ENCODE measurements at places on chromosomes 4 and X. TPM values are rescaled to one million over a fixed set of nuclear protein-coding genes. Genes with fewer than 3 reads are reported as not detected.

- no peak for DNase-seq
- H3K27me3 ChIP-seq, result no peaks in the 10 kb centered on the region
- H3K27ac ChIP-seq, result no peak overlapping the region
- H3K4me3 ChIP-seq, result no peak overlapping the region
These were observed 176.7 kb downstream of the SLC39A8 start for GRCh38 chr4:102168580-102168979.

- no peaks in the 10 kb centered on the region for H3K36me3 ChIP-seq
- DNase-seq, result no peak
- peaks cover 59% of the 10 kb centered on the region for H3K27me3 ChIP-seq
- no peak within 1 kb of the TSS for H3K27ac ChIP-seq
- peaks cover 9% of the 10 kb centered on the region for H3K4me1 ChIP-seq
These were observed at the start of gene SOWAHB for GRCh38 chr4:76897536-76898384. Gene SOWAHB (minus strand): TSS chr4:76898144. CDS start chr4:76897849, 295 bp downstream.

DNA sequence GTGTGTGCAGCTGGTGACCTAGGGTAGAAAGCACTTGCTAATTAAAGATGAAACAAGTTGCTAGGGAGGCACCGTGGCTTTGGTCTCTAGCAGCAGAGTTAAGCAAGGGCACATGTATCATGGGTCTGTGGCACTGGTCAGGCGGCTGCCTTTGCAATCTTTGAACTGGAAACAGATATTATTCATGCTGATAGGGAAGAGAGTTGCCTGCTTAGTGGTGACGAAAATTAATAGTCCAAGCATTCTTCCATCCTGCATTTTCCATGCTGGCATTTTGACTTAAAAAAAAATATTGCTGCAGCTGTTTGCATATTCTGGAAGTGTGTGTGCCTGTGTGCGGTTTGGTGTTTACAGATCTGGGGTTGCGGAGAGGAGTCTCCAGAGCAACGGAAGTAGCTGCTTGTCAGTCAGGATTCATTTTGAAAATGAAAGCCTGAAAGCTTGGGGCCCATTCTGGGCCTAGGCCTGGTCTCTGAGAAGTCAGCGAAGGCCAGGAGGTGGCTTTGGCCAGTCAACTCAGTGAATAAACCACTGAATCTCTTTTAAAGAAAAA lies 2.3 kb upstream of the SOWAHD start:
- no peaks in the 10 kb centered on the region for H3K27me3 ChIP-seq
- H3K36me3 ChIP-seq, result peaks cover 1% of the 10 kb centered on the region
- peak overlapping the region; percentile 61 for H3K4me3 ChIP-seq
- H3K27ac ChIP-seq, result peak overlapping the region; percentile 98

- no peaks in the 10 kb centered on the region for H3K4me1 ChIP-seq
- no peak overlapping the region for H3K27ac ChIP-seq
- H3K27me3 ChIP-seq, result peaks cover 14% of the 10 kb centered on the region
- H3K36me3 ChIP-seq, result no peaks in the 10 kb centered on the region
These were observed 2.3 kb downstream of the PRRG3 start for GRCh38 chrX:151697522-151697921.

DNA sequence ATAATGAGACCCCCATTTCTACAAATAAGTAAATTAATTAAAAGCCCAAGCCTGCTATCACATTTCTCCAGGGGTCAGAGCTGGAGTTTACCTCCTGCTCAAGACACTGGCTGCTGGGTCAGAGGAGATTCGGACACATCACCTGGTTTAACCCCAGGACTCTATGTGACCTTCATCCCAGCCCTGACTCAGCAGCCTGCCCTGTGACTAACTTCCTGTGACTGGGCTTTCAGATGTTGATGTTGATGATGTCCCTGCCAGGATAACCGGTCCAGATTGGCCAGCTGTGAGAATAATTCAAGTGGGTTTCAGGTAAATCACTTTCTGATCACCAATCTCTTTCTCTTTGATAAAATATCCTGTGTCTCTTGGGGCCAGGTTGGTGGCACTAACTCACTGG lies 102.4 kb upstream of the MAML3 start:
- no peak overlapping the region for H3K4me3 ChIP-seq
- DNase-seq, result no peak
- H3K36me3 ChIP-seq, result no peaks in the 10 kb centered on the region
- H3K4me1 ChIP-seq, result peaks cover 24% of the 10 kb centered on the region

DNA sequence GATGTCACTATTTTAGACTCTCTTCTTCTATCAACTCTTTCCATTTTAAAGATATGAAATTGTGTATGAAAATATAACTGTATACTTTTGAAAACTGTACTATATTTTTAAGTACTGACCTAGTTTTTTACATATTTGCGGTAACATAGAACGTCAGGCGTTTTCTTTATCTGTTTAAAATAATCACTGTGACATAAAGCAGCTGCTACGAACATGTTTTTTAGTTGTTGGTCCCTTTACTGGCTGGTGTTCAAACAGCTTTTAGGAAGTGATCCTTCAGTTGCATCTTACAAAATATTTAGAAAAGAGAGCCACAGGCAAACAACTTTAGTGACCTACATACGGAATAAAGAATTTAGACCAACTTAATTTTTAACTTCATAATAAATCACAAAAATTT lies 73.1 kb downstream of the METTL14 start:
- no peak overlapping the region for H3K4me3 ChIP-seq
- no peak for DNase-seq
- no peaks in the 10 kb centered on the region for H3K27me3 ChIP-seq
- peaks cover 20% of the 10 kb centered on the region for H3K36me3 ChIP-seq
- no peak overlapping the region for H3K27ac ChIP-seq
- H3K4me1 ChIP-seq, result peaks cover 3% of the 10 kb centered on the region

- H3K27me3 ChIP-seq, result no peaks in the 10 kb centered on the region
- no peak for DNase-seq
- no peaks in the 10 kb centered on the region for H3K4me1 ChIP-seq
- H3K4me3 ChIP-seq, result no peak overlapping the region
- no peaks in the 10 kb centered on the region for H3K36me3 ChIP-seq
These were observed 16.0 kb downstream of the AMELX start for GRCh38 chrX:11309220-11309619.

GRCh38 chrX:67720344-67720743 lies 176.5 kb downstream of the AR start:
- no peak overlapping the region for H3K27ac ChIP-seq
- DNase-seq, result no peak
- H3K27me3 ChIP-seq, result no peaks in the 10 kb centered on the region

SPANXA1 gene
- total RNA-seq, result not detected

GIMD1 gene
- total RNA-seq, result not detected

CDKL2 gene
- total RNA-seq, result 1.5 TPM

CLDN2 gene
- total RNA-seq, result not detected

BTC gene
- not detected for total RNA-seq

PAGE5 gene
- not detected for total RNA-seq

USP26 gene
- total RNA-seq, result not detected

All from activated CD8-positive, alpha-beta memory T cell treated with anti-CD3 and anti-CD28 coated beads, Interleukin-2, amount 10 ng/mL, durations not matched to agents 7 days and 5 days (primary cell).